ENCODE measurements at places on chromosomes 5 and 9. TPM values are rescaled to one million over a fixed set of nuclear protein-coding genes. Genes with fewer than 3 reads are reported as not detected.

Gene PCDHB13
- total RNA-seq: 0.06 TPM

Gene HEMGN
- not detected for total RNA-seq

Gene STING1
- total RNA-seq: 0.94 TPM

Gene FBP2
- total RNA-seq: not detected

Gene SPINK13
- 0.38 TPM for total RNA-seq

Gene SPDL1
- total RNA-seq: 47.2 TPM

Gene KCNIP1
- not detected for total RNA-seq

Gene PCDHGC4
- total RNA-seq: not detected

Gene PCDHGA3
- total RNA-seq: 0.02 TPM

Gene OSTF1
- 18.2 TPM for total RNA-seq

Gene PTGER4
- total RNA-seq: 7.5 TPM

Gene DDX4
- not detected for total RNA-seq

Gene NLN
- 60.9 TPM for total RNA-seq

Gene RXFP3
- total RNA-seq: not detected

Gene LIFR
- total RNA-seq: 6.7 TPM

Gene C5orf22
- 11.8 TPM for total RNA-seq

Gene TMEM174
- total RNA-seq: not detected

Gene KCNV2
- not detected for total RNA-seq

Gene STK32A
- total RNA-seq: 0.13 TPM

Gene ARL14EPL
- total RNA-seq: 0.11 TPM

Gene CMYA5
- 0.06 TPM for total RNA-seq

Gene REXO4
- 33.6 TPM for total RNA-seq

Gene NEUROG1
- not detected for total RNA-seq

Gene CCDC107
- 33.7 TPM for total RNA-seq

Gene KIF20A
- 41.8 TPM for total RNA-seq

Gene LOX
- 1.4 TPM for total RNA-seq

Gene RNF208
- total RNA-seq: 1.8 TPM

Gene PTGR1
- total RNA-seq: 287 TPM

Gene SLC36A2
- total RNA-seq: not detected

Gene MLANA
- total RNA-seq: not detected

Gene PCDHGB5
- total RNA-seq: 1.9 TPM

Gene CCDC127
- 6.0 TPM for total RNA-seq

Gene ARHGEF37
- 2.4 TPM for total RNA-seq

Gene FAM81B
- not detected for total RNA-seq

Gene BHMT2
- not detected for total RNA-seq

Gene PCDHGA9
- total RNA-seq: 0.03 TPM

Gene EIF4E1B
- not detected for total RNA-seq

Gene TAF11L10
- not detected for total RNA-seq

Gene OR1J2
- not detected for total RNA-seq

Gene RAD1
- total RNA-seq: 30.4 TPM

Gene SAXO1
- total RNA-seq: not detected

Gene FOXD4L5
- total RNA-seq: 0.06 TPM

Gene MYOZ3
- 0.06 TPM for total RNA-seq

Gene ERAP2
- 1.4 TPM for total RNA-seq

Gene MEF2C
- 0.02 TPM for total RNA-seq

Gene LCN10
- 0.14 TPM for total RNA-seq

Gene LCN1
- total RNA-seq: 0.26 TPM

Gene KIAA1958
- total RNA-seq: 2.3 TPM

Gene TAF7
- total RNA-seq: 69.3 TPM

Gene ANKRD31
- total RNA-seq: 0.06 TPM

Data from A549 treated with AZD2906 at 1 μM for 4 hours (cell line).